ENCODE measurements at places on chromosomes 16 and 17. TPM values are rescaled to one million over a fixed set of nuclear protein-coding genes. Genes with fewer than 3 reads are reported as not detected.

TLCD2 gene
- 3.1 TPM for total RNA-seq

DEXI gene
- total RNA-seq, result 23.7 TPM

HSD17B1 gene
- 5.0 TPM for total RNA-seq

COPZ2 gene
- 24.2 TPM for total RNA-seq

KRT17 gene
- 0.45 TPM for total RNA-seq

MKS1 gene
- total RNA-seq, result 13.6 TPM

UBE2G1 gene
- total RNA-seq, result 31.5 TPM

COX4I1 gene
- 735 TPM for total RNA-seq

TBX21 gene
- not detected for total RNA-seq

TERB1 gene
- not detected for total RNA-seq

PPP1R27 gene
- total RNA-seq, result not detected

PLA2G10 gene
- not detected for total RNA-seq

MMP25 gene
- 0.75 TPM for total RNA-seq

ORMDL3 gene
- total RNA-seq, result 20.1 TPM

TMC8 gene
- 0.11 TPM for total RNA-seq

BICDL2 gene
- not detected for total RNA-seq

CHST4 gene
- total RNA-seq, result not detected

CIITA gene
- 21.2 TPM for total RNA-seq

CCDC78 gene
- total RNA-seq, result 16.5 TPM

STH gene
- not detected for total RNA-seq

CD300E gene
- not detected for total RNA-seq

SDR42E1 gene
- not detected for total RNA-seq

ZNF423 gene
- total RNA-seq, result not detected

CBLN1 gene
- total RNA-seq, result not detected

ATP2C2 gene
- 1.6 TPM for total RNA-seq

Data from A375 (cell line).